ENCODE measurements at places on chromosomes 3 and 15.

- DNase-seq, result no peak
Observed at GRCh38 chr3:123424321-123424998, 24.4 kb downstream of the ADCY5 start.

GRCh38 chr3:94225148-94225865 lies 162.4 kb downstream of the NSUN3 start:
- no peak for DNase-seq

- DNase-seq, result no peak
Observed at GRCh38 chr15:58985443-58985842, 2.0 kb upstream of the RNF111 start.

DNA sequence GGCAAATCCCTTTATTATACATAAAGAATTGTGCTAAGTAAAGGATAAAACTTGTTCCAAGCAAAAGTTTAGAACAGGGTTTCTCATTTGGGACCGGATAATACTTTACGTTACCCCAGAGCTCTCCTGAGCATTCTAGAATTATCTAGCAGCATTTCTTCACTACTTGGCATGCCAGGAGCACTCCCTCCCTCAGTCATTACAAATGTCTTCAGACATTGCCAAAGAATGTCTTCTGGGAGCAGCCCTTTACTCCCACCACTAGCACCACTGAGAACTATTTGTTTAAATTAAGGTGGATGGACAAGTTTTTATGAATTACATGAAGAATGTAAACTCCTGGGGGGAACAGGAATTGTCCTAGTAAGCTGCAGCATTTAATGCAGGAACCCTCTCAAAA lies 516.4 kb downstream of the GBE1 start:
- no peak for DNase-seq

- DNase-seq, result peak; percentile 25
Observed at GRCh38 chr3:48919215-48920138, 835 bp downstream of the ARIH2 start.

DNA sequence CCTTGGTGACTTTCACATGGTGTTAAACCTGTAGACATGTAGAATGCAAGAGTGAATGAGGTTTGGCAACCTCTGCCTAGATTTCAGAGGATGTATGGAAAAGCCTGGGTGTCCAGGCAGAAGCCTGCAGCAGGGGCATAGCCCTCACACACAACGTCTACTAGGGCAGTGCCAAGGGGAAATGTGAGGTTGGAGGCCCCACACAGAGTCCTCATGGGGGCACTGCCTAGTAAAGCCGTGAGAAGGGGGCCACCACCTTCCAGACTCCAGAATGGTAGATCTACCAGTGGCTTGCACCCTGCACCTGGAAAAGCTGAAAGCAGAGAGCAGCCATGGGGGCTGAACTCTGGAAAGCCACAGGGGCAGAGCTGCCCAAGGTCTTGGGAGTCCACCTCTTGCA lies 241.2 kb downstream of the KLF13 start:
- DNase-seq, result no peak

DNA sequence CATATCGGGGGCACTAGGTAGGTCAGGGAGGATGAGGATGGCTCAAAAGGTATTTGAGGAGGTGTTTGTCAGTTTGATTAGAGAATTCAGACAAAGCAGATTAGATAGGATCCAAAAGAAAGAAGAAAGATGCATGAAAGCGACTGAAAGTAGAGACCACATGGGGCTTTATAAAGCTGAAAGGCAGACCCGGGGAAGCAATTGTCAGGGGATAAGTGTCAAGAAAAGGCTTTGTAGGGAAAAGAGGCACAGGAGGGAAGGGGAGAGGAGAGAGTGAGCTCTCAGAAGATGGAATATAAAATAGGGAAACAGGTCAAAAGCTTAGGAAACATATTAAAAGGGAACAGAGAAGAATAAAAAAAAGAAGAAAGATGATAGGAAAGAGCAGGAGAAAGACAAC lies 308.2 kb upstream of the RORA start:
- no peak for DNase-seq

DNA sequence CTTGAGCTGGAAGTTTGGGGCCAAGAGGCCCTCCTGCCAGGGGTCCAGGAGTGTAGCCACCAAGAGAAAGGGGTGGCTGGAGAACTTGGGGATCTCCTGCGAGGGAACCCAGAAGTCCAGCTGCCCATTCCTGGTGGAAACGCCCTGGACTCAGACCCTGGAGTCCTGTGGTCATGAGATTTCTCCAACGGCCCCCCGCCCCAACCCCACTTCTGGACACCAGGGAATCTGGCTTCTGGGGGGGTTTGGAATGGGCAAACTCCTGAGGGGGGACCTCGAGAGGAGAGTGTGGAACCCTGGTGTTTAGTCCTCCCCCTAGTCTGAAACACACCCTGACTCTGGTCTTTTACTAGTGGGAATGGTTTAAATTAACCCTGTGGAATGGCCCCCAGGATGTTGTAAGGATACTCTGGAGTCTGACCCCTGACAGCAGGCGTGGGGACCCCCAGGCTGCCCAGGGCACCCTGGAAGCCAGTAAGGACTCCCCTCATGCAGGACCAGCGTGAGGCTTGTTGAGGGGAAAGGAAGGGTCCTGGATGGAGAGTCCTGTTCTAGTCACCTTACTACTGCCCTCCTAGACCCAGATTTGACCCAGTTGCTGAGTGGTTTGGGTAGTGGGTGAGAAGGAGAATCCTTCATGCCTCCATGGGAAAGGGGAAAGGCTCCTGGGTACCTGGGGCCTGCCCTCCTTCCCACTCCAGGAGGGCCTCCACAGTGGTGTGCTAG lies 540 bp downstream of the KLHDC8B start:
- no peak for DNase-seq

DNA sequence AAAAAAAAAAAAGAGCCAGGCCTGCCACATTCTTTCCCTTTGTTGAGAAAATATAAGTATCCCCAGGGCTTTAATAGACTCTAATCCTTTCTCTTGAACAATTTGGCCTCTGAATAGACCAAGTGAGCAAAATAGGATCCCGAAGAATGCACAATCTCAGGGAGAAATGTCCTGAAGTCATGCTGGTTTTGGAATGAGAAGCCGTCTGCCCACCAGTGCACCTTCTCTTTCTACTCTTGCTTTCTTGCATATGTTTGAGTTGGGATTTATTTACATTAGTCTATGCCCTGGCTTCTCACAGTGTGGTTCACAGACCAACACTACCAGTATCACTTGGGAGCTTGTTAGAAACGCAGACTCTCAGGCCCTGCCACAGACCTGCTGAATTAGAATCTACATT lies 153.0 kb downstream of the ZNF621 start:
- DNase-seq, result no peak

DNA sequence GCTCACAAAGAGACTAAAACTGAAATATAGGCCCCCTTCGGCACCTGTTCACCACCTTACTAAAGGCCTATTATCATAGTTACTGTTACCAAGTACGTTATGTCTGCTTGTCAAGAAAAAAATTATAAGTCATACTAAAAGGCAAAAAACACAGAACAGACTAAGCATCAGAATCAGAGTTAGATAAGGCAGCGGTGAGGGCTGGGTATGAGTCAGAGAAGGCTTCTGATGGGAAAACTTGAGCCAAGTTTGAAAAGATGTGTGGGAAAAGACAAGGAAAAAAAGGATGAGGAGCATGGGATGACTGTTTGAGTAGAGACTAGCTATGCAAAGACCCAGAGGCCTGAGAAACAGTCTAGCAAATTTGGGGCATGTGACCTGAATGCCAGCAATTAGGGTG lies 387.2 kb upstream of the SGO1 start:
- no peak for DNase-seq

GRCh38 chr3:186909078-186909853 lies 21.1 kb upstream of the ST6GAL1 start:
- peak; percentile 76 for DNase-seq

DNA sequence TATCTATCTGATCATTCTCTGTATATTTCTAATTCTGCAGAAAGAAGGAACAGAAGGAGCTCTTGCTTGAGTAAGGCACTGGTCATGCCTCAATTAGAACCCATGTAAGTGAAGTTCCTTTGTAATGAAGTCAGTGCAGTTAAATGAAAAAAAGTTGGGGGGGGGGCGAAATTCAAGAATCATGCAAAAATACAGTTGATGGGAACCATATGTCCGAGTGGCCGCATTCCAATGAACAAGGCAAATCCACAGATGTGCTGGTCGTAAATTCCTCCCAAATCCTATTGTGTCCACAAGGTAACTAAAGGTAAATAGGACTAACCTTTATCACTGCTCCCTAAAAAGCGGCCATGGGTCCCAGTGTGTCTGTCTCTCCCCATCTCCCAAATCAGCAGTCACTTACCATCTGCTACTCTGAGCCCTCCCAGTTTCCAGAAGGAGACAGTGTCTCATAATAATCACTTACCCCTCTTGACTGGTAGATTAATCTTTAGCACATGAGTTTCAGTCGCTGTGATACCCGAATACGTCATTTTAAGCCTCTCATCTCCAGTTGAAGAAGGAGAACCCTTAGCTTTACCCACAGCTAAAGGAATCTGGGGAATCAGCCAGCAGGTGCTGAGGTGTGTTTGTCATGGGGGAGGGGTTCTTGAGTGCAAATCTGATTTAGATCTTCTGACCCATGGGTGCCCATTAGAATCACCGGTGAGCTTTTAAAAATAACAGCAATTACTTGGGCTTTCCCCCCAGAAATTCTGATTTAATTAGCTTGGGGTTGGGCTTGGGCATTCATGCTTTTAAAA lies 56.3 kb upstream of the EPHB3 start:
- DNase-seq, result no peak

- no peak for DNase-seq
Observed at GRCh38 chr3:169758359-169758994, 6.4 kb downstream of the TERC start.

GRCh38 chr3:54572197-54572895 lies 355.5 kb downstream of the LRTM1 start:
- no peak for DNase-seq

GRCh38 chr3:79005084-79005483 lies 762.7 kb downstream of the ROBO1 start:
- no peak for DNase-seq

DNA sequence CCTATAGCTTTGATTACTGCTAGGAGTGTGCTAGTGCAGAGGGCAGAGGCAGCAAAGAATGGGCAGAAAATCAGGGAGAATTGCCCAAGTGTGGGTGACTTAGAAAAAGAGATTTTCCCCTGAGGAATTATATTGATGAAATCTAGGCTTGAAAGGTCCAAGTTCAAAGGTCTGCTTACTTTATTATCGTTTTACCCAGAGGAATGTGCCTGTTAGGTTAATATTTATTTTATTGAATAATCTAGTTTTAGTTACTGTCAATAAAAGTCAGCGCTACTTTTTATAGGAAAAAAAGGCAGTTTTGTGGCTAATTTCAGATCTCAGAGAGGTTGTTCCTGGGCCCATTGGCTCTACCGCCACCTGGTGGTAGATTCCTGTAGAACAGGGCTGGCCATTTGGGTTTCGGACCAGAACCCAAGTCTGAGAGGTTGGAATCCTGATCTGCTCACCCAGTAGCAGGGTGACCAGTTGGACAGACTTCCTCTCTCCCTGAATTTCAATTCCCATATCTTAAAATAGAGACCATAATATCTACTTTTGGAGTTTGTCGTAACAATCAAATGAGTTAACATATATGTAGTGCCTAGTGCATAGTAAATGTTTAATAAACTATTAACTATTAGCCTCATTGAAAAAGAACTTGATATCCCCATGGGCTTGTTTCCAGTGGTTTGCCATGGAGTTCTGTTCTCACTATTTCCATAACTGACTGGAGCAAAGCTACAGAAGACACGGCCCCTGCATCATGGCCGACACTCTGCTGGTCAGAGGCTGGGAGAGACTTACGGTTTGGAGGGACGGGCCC lies 62.7 kb upstream of the ZNF148 start:
- DNase-seq, result peak; percentile 31

DNA sequence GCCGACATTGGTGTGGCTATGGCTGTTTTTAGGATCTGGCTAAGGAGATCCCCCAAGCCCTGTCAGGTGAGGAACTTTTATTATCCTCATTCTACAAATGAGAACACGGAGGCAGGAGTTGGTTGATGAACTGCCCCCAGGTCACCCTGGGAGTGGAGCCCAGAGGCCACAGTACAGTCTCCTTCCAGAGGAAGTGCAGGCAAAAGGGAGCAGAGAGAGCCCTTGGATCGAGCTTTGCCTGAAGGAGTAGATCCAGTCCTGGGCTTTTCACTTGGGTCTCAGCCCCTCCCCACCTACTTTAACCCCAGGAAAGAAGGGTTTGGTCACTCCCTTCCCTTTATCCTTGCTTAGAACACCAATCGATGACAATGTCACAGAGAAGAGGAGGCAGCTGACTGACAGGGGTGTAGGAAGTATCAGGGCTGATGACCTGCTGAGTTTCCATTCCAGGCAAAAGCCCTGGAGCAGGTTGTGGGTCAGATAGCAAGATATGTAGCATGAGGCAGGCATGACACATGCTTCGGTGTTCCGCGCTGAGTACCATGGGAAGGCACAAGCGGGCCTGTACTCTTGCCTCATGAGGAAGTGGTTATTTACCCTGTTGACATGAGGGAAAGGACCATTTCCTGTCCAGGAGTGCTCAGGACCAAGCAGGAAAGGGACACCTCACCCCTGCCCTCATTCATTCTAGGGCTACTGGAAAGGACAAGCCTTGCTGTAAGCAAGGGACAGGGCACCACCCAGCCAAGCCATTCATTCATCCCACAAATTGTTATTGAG lies 5.8 kb upstream of the PLA2G4D start:
- DNase-seq, result no peak

DNA sequence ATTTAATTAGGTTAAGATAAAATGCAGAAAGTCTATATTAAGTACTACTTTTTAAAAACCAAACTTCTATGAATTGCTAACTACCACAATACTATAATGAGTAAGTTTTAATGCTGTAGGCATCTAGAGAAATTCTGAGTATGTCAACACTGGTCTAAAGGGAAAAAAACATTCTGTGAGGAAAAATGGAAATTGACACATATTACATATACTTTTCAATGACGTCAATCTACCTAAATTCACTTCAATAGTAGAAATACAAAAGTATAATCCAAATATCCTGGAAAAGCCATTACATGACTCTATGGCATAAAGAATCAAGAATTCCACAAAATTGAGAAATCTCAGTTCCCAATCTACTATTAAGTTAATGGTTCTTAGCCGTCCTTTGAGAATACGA lies 2.2 kb downstream of the SECISBP2L start:
- DNase-seq, result no peak

GRCh38 chr15:74233851-74234597 lies 2.1 kb upstream of the CCDC33 start:
- no peak for DNase-seq

- DNase-seq, result no peak
Observed at GRCh38 chr15:26632500-26632899, 140.4 kb downstream of the GABRB3 start.

- no peak for DNase-seq
Observed at GRCh38 chr3:112973325-112974177, 1.4 kb downstream of the CD200R1 start.

- DNase-seq, result no peak
Observed at GRCh38 chr15:27057904-27058645, 87.1 kb downstream of the GABRG3 start.

GRCh38 chr3:160540551-160540950 lies 24.8 kb downstream of the KPNA4 start:
- no peak for DNase-seq
